ENCODE measurements at places on chromosomes 16 and 17. TPM values are rescaled to one million over a fixed set of nuclear protein-coding genes. Genes with fewer than 3 reads are reported as not detected.

The RAB11FIP4 gene
- not detected for total RNA-seq

The GRAP gene
- total RNA-seq: 47.5 TPM

The PIK3R6 gene
- not detected for total RNA-seq

The LYRM1 gene
- 36.6 TPM for total RNA-seq

The PYDC1 gene
- total RNA-seq: not detected

The LGALS9 gene
- 159 TPM for total RNA-seq

Data from mammary microvascular endothelial cell (primary cell).